ENCODE measurements at places on chromosomes 12 and 14.

GRCh38 chr12:104422441-104422840 lies 34.3 kb upstream of the CHST11 start:
- no peak for DNase-seq

- no peak for DNase-seq
These were observed 154.5 kb downstream of the MON2 start for GRCh38 chr12:62621101-62621638.

- DNase-seq: no peak
These were observed 24.8 kb upstream of the LGALS3 start for GRCh38 chr14:55103971-55104954.

DNA sequence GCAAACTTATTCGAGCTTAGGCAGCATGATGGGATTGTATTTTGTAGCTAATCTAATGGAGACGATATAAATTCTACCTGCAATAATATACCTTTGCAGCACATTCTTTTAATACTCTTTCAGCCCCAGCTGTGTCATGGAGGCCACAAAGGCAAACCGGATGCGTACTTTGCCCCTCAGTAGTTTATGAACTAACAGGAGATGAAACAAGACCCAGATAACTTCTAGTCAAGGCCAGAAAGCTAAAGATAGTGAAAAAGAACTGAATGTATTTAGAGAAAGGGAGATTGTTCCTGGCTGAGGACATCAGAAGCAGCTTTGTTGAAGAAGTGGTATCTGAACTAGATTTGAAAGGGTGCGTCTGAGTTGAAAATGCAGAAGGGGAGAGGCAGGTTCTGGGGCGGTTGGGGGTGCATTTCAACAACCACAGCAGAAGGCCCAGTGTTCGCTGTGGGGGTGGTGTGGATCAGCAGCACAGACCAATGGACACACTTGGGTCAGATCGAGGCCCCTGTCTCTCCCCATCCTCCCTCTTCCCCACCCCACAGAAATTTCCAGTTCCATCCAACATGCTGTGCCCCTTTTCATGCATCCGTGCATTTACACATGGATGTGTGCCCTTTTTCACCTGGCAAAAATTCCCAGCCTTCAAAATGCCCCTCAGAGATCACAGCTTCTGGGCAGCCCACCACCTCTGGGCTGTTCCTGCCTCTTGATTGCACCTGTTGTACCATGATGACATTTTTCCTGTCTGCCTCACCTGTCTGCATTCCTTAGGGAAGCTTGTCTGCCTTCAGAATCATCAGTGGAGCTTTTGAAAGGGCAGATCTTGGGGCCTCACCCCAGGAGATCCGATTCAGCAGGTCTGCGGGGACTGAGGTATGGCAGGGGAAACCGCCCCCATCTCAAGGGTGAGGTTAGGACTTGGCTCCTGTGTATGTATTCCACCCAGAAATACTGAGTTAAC lies 2.2 kb downstream of the ZNF839 start:
- no peak for DNase-seq

DNA sequence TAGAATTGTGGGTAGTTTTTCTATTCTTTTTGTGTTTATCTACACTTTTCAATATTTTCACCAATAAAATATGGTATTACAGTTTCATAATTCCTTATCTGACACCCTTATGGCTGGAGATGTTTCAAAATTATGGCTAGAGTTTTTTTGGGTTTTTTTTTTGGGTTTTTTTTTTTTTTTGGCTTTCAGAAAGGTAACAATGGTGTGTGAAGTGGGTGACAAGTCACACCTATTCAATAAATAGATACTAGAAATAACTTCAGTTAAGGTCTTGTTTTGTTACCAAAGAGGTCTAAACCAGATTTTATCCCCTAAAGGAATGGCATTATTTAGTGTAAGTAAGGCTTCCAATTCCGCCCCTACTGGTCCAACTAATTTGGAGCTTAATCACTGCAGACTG lies 19.5 kb downstream of the SPPL3 start:
- DNase-seq: no peak

- no peak for DNase-seq
These were observed 26.0 kb upstream of the TESC start for GRCh38 chr12:117125272-117125613.

Data from stimulated activated CD8-positive, alpha-beta memory T cell treated with anti-CD3 and anti-CD28 coated beads, Interleukin-15, amount 100 ng/mL, for 24 hours (primary cell).